CD4-positive, alpha-beta T cell treated with Interleukin-4 for 4 hours (primary cell): ENCODE measurements at places on chromosomes 2 and 18.

DNA sequence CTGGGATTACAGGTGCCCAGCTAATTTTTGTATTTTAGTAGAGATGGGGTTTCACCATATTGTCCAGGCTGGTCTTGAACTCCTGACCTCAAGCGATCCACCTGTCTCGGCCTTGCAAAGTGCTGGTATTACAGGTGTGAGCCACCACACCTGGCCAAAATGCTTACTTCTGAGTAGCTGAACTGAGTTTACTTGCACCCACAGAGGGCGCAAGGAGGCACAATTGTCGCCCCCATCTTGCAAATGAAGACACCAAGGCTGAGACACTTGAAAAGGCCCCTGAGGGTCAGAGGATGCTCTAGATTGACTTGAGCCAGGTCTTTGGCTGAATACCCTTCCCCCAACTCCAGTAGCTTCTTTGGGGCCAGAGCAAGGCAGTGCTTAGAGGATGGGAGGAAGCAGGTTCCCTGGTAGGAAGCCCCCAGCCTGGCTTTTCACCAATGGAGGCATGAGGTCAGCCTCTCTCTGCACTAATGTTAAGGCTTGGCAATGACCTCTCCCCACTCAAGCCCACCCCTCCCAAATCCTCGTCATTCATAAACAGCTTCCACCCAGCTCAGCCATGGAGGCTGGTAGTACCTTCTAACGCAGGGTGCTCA lies 14.5 kb upstream of the KIF1A start:
- DNase-seq, result no peak

DNA sequence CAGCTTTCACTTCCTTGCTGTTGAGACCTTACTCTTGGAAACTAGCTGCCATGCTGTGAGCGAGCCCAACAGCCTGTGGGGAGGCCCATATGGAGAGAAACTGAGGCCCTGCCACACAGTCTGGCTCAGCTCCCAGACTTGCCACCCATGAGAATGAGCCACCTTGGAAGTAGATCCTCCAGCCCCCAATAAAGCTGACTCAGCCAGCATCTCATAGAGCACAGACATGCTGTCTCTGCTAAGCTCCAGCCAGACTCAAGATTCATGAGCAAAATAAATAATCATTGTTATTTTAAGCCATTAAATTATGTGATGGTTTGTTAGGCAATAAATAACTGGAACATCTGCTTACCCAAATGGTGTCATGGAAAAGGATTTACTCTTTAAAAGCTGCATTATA lies 53.6 kb upstream of the DDX18 start:
- no peak for DNase-seq

GRCh38 chr18:66562279-66562678 lies 41.6 kb downstream of the CDH19 start:
- no peak for DNase-seq

- DNase-seq, result no peak
Measured at GRCh38 chr18:37873416-37873815, 307.8 kb upstream of the CELF4 start.

- DNase-seq, result no peak
Measured at GRCh38 chr2:238613610-238614009, 186.9 kb downstream of the ASB1 start.

- DNase-seq, result no peak
Measured at GRCh38 chr2:201298462-201299052, 38.2 kb downstream of the CASP8 start.

- DNase-seq, result no peak
Measured at GRCh38 chr2:100971221-100971620, 30.9 kb upstream of the RPL31 start.
